ENCODE measurements at places on chromosomes 5 and 9.

DNA sequence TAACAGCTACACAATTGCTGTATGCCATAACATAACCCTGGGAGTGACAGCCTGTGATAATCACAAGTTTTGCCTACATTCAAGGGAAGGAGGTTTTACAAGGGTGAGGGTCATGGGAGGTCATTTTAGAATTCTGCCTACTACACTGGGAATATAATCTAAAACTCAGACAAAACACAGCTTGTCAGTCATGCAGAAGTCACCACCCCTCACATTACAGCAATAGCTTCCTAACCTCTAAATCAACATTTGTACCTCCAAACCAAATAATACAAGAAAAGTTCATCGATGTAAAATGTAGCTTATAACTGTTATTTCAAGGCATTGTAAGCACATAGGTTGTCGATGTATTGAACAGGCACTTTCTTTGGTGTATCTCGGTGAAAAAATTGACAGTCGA lies 139.0 kb downstream of the FAM114A2 start:
- no peak for DNase-seq

- no peak for DNase-seq
Observed at GRCh38 chr9:80041821-80042220, 470.1 kb downstream of the TLE4 start.

DNA sequence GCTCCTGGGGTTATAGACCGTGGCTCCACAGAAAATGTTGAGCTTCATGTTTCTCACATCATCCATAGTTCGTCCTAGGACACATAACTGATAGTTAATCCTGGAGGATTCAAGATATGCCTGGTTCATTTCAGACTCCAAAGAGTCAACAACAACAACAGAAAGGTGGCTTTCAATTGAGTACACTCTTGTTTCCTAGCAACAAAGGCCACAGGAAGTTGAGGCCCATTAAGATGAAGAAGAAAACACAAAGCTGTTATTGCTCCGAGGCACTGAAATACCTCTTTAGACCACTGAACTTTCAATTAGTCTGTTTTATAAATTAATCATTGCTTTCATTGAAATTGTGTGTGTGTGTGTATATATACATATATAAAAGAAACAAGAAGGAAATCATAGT lies 154.5 kb downstream of the YIPF5 start:
- no peak for DNase-seq

GRCh38 chr5:44691802-44692201 lies 116.9 kb upstream of the MRPS30 start:
- no peak for DNase-seq

GRCh38 chr5:145681216-145681615 lies 153.9 kb downstream of the PRELID2 start:
- DNase-seq, result no peak

GRCh38 chr5:56574778-56575177 lies 240.6 kb upstream of the MAP3K1 start:
- no peak for DNase-seq

DNA sequence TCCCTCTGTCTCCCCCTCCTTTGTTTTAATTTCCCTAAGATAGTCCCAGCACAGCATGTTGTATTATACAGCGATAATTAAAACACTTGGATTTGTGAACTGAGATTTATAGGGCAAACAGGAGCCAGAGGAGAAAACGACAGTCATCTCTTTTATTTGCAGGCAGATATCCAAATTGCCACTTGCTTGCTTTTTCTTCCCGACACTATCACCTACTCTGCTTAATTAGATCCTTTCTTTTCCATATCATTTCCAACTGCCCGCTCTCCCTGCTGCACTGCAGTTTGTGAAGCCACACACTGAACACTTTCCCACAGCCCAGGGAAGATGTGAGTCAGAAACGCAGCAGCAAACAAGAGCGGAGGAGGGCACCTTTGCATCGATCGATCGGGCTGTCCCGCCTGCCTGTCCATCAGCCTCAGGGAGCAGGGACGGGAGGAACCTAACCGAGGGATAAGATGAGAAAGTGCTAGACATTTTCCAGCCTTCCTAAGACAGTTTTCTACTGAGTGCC lies 35.8 kb upstream of the SPRY4 start:
- DNase-seq, result no peak

GRCh38 chr9:13878241-13878711 lies 435.7 kb downstream of the NFIB start:
- DNase-seq, result no peak

DNA sequence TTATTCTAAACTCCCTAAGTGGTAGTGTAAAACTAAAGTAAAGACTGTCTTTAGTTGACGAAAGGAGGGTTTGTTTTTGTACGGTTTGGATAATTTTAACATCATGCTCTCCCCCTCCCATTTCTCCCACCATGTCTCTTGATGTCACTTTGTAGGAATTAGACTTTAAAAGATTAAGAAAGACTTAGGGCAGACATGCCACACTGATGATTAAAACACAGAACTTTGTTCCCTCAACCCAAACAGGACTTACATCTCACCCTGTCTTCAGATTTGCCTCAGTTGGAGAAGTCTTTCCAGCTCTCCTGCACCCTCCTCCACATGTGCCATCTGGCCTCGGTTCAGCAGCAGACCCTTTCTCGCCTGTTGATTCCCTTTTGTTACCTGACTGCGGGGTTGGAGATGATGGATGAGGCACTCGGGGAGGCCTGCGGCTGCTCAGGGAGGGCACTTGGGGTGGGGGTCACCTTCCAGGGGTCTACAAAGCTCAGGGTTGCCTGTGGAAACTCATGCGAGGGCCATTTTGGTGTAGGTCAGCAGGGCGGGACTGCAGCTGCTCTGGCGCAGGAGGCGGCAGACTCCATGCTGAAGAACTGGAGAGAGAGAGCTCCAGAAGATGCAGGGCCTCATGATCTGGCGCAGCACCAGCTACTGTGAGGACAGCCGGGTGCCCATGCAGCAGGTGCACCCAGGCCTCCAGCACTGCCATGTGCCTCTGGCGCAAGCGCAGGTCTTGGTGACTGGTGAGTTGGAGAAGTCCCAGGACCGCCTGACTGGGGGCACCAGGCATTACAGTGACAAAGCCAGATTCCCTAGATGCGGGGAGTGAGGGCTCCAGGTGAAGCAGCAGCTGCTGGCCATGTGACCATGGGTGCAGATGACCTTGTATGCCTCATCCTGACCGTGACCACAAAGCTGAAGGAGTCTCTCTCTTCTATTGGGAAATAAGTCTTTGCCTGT lies 24.5 kb upstream of the EXOC3 start:
- DNase-seq, result no peak

DNA sequence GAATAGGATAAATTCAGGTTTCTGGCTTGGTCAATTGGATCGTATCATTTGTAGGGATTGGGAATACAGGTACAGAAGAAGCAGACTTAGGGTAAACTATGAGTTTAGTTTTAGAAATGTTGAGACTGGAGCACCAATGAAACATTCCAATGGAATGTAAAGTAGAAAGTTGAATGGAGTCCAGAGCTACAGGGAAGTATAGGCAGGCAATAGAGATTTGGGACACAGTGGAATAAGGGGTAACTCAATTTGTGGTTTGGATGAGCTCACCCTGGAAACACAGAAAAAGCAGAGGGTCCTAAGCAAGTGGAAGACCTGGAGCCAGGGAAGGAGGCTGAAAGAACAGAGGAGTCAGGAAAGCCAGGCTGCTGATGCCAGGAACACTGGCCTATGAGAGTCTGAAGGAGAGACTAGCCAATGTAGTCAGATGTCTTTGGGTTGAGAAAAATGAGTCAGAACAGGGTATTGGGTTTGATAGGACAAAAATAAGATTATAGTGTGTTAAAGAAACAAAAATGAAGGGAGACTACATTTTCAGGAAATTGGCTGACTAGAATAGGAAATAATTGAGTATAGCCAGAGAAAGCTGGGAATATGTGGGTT lies 72.8 kb downstream of the STARD4 start:
- DNase-seq, result no peak

- no peak for DNase-seq
Observed at GRCh38 chr5:29114331-29114768, 2076.0 kb upstream of the CDH9 start.

DNA sequence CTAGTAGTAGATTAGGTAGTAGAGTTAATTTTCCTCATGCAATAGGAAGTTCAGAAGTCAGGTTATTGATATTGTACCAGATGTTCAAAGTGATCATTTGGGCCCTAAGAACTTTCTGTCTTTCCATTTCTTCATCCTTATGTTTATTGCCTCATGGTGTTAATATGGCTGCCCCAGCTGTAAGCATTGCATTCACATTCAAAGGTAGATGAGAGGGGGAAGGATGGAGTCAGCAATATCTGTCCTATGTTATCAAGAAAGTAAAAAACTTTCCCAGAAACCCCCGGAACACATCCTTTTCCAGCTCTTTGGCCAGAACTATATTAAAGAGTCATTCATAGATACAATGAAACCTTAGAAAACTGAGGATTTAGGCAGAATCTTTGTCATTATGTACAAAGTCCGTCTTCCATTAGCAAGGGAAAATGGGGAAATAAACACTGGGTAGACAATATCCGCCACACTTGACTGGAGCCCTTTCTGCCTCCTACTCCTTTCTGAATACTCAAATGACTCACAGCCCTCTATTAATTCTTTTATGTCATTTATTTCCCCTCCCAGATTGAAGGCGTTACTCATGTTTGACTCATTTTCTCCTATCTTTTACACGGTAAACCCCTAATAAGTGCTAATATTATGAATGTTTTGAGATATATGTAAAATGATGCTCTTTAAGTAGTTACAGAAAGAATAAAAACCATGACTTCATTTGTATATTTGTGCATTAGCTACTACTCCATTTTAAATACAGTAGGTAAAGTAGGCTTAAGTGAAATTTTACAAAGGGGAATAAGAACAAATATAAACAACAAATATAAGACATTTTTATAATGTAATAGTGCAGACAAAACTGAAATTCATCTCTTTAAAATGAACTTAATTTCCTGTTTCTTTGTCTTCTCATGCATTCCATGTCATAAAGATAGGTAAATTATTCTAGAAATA lies 127.6 kb downstream of the SLF1 start:
- no peak for DNase-seq

- DNase-seq, result no peak
Observed at GRCh38 chr9:127961613-127962155, 19.1 kb downstream of the EEIG1 start.

GRCh38 chr5:174381241-174381640 lies 335.7 kb downstream of the NSG2 start:
- no peak for DNase-seq

DNA sequence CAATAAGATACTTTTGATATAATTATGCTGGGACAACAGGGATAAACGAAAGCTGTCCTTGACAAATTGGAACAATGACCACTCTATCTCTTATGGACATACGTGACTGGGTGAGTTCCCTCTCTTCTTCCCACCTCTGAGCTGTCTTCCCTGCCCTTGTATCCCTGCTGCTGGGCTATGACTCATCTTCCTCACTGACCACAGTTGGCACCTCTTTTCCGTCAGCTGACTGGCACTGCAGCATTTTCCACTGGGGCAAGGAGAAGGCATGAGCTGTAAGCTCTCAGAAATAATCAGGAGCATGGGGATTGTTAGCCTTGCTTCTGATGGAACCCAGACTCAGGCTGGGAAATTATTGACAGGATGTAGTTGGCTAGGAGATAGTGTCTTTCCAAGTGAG lies 48.7 kb downstream of the PCSK1 start:
- DNase-seq, result no peak

GRCh38 chr9:5586391-5586802 lies 42.5 kb upstream of the RIC1 start:
- peak; percentile 81 for DNase-seq

GRCh38 chr5:19492861-19493260 lies 495.1 kb downstream of the CDH18 start:
- no peak for DNase-seq

GRCh38 chr9:82247318-82247717 lies 258.7 kb downstream of the SPATA31D1 start:
- DNase-seq, result no peak

GRCh38 chr5:81017320-81017719 lies 57.2 kb downstream of the RASGRF2 start:
- DNase-seq, result no peak

DNA sequence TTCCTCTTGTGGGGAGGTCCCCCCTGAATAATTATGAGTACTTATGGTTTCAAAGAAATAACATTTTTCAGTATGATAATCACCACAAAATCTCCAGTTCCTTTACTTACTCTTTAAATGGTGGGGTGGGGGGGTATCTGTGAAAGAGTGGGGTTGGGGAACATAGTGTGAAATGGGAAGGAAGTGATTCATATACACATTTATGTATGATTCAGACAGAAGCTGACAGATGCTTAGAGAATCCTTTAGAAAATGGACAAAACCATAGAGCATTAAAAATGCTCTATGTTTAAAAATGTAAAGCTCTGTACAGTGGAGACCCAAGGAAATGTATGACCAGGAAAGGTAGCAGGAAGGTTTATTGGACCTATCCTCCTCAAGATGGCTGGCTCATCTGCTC lies 267.5 kb upstream of the GRIA1 start:
- DNase-seq, result no peak

GRCh38 chr5:109884676-109885075 lies 194.9 kb downstream of the MAN2A1 start:
- no peak for DNase-seq

Measured in T-helper 1 cell (primary cell).